Stromal cell of bone marrow (primary cell): ENCODE measurements at places on chromosomes 7 and 10.

- DNase-seq: no peak
Measured at GRCh38 chr7:37394158-37394557, 54.5 kb downstream of the ELMO1 start.

- no peak for DNase-seq
Measured at GRCh38 chr10:58557714-58558113, 45.0 kb downstream of the BICC1 start.

- no peak for DNase-seq
Measured at GRCh38 chr7:44768628-44769371, 20.2 kb downstream of the ZMIZ2 start.

DNA sequence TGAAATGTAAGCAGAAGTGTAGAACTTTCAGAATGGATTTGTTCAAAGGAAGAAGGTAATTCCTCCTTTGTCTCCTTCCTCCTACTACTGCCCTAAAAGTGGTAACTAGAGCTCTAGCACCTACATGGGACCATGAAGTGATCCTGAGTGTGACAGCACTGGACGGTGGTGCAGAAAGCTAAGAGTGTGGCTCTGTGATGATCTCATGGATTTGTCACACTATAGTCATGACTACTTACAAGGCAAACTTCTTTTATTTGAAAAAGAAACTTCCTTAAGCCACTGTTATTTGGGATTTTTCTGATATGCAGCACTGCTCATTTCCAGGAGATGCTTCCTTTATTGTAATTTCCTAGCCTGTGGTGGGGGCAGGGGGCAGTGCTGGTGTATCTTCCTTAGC, 5.8 kb upstream of the FHIP2A start:
- DNase-seq: no peak

DNA sequence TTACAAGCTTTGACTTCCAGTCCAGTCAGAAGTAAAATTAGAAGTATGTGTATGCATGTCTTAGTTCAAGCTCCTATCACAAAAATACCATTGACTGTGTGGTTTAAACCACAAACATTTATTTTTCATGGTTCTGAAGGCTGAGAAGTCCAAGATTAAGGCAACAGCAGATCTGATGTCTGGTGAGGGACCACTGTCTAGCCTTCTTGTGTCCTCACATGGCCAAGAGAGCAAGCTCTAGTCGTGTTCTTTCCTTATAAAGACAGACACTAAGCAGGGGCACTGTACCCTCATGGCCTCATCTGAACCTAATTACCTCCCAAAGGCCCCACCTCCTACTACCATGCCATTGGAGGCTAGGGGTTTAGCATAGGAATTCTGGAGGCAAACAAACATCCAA, 41.3 kb upstream of the ARL4A start:
- DNase-seq: no peak

DNA sequence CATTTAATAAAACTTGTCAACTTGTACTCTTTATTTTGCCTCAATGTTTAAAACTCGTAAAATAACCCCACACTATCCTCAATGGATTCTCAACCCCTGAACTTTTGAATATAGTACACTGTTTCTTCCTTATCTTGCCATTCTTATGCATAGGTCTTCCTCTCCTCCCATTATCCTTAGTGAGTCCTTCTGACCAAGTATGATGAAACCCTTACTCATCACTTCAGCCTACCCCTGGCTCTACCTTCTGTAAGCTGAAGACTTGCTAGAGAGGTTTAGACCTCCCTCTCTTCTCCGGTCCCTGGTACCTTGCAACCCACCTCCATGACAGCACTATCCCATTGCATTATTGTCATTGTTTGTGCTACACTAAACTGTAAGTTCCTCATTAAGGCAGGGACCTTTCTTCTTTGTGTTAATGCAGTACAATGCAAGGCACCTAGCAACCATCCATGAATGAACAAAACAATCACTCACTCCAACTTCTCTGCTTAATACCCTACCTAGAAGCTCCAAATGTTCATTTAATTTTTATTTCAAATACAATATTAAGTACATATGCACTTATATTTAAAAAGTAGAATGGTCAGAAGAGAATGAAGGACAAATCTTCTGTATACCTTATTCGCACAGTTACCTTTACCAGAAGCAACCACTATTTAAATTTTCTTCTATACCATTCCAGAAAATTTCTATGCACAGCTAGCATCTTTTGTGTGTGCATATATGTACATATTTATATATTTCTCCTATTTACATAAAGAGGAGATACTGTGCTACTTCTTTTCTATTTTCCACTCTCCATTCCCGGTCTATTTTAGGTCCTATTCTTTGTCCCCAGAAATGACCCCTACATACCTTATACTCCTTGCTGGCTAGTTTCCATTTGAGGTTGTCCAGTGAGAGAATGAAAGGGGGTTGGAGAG, 77.5 kb downstream of the SLC16A9 start:
- DNase-seq: no peak
